ENCODE measurements at places on chromosomes 11 and 22.
A peak's percentile ranks its signal among the peaks of the same experiment; 100 is the strongest.

DNA sequence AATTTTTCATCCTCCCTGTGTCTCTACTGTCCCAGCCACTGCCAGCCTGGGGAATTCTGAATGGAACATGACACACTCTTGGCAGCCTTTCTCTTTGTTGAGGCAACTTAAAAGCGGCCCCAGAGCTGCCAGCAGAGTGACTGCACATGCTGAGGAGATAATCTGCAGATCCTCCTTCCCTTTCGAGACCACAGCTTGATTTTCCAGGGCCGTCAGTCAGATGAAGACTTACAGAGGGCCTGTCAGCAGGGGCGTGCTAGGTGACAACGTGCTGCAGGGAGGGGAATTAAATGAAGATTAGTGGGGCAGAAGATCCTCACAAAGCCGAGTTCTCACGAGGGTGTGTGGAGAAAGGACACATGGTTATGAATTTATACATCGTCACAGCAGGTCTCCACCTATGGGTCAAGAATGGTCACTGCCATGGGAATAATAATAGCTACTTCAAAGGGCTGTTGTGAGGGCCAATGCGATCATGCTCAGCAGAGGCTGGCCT lies 193.5 kb upstream of the PITPNB start:
- DNase-seq, result no peak

DNA sequence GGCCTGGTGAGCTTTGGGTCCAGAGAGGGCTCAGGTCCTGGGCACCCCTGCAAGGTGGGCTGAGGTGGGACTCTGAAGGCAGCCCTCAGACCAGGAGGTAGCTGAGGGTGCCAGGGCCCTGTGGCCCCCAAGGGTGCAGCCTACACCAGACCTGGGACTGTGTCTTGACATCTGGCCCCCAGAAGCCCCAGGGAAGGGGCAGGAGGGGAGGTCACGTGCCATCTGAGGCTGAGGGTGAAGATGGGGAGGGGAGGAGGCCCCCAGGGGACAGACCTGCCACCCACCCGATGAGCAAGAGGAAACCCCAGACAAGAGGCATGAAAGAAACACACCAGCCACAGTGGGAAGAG lies 520.2 kb downstream of the BRD1 start:
- no peak for DNase-seq

DNA sequence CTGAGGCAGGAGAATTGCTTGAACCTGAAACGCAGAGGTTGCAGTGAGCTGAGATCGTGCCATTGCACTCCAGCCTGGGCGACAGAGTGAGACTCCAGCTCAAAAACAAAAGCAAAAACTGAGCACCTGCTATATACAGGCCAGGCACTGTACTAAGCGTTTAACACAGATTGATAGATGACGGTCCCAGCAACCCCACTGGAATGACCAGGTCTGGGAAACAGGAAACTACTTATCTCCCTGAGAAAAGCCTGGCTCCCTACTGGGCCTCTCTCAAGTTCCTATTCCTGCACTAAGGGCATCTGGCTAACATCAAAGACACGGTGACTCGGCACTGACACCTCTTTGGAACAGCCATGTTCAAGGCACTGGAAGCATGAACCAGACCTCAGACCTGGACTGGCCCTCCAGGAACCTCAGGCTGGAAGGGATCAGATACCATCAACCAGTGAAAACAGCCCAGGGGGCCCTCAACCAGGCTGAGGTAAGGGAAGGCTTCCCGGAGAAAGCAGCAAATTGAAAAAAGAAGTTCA lies 16.6 kb downstream of the ARAP1 start:
- DNase-seq, result no peak

DNA sequence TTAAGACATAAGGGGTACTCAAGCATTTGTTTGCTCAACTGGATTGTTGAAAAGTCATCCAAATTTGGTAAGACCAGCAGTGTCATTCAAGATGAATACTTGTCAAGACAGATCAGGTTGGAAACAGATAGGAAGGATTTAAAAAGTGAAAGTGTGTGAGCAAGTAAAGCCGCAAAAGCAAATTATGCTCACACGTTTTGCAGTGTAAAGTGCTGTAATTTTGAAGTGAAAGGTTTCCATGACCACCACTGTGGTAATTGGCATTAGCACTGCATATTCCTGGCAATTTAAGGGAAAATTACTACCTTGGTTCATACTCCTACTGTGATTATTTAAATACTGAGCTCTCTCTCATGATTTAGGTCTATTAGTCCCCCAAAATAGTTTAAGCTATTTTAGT lies 704.1 kb upstream of the CCDC179 start:
- no peak for DNase-seq

DNA sequence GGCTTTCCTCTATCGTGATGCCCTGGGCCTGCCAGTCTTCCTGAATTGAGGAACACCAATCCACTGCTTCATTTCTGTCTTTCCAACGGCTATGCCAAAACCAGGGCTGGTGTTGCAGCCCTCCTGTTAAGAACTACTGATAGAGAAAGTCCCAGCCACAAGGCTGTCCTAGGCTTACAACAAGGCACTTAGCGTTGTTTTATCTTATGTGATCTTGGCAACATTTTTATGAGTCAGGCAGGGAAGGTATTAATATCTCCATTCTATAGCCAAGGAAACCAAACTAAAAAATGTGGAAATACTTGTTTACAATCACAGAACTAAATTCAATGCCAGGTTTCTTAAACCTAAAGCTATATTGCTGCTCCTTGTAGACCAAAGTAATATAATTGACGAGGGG lies 89.9 kb upstream of the AMOTL1 start:
- no peak for DNase-seq

GRCh38 chr11:69326622-69327219 lies 32.8 kb downstream of the MYEOV start:
- DNase-seq, result no peak

- DNase-seq, result no peak
These were observed 32.8 kb upstream of the LDLRAD3 start for GRCh38 chr11:35911013-35911412.

GRCh38 chr22:45142376-45142775 lies 21.3 kb upstream of the NUP50 start:
- no peak for DNase-seq

- no peak for DNase-seq
These were observed 61.3 kb upstream of the CHORDC1 start for GRCh38 chr11:90284171-90284570.

DNA sequence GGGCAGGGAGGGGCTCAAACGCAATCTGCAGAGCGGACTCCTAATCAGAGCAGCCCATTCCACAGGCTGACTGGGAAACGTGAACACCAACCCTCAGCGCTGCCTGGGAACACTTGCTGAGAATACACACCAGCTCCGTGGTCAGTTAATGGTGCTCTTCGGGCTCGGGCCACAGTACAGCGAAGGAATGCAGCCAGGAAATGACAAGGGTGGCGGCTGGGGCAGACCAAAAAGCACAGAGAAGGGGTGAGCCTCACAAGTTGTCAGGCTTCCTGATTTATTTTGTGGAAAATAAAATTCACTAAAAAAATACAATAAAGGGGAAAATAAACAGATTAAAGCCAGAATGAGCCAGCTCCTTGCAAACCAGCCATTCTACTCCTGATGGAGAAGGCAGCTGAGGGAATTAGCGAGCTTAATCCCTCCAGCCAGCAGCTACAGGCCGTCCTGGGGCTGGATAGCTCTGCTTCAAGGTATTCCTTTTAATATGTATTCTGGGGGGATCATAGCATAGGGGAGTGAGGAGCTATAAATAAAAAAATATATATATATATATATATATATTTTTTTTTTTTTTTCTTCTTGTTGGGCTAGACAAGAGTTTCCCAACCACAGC lies 165.5 kb upstream of the NTM start:
- no peak for DNase-seq

GRCh38 chr22:47630741-47631534 lies 868.5 kb downstream of the TBC1D22A start:
- no peak for DNase-seq

- no peak for DNase-seq
These were observed 10.2 kb downstream of the ROBO3 start for GRCh38 chr11:124875401-124875800.

- no peak for DNase-seq
These were observed 714.7 kb upstream of the TENM4 start for GRCh38 chr11:80155412-80156017.

DNA sequence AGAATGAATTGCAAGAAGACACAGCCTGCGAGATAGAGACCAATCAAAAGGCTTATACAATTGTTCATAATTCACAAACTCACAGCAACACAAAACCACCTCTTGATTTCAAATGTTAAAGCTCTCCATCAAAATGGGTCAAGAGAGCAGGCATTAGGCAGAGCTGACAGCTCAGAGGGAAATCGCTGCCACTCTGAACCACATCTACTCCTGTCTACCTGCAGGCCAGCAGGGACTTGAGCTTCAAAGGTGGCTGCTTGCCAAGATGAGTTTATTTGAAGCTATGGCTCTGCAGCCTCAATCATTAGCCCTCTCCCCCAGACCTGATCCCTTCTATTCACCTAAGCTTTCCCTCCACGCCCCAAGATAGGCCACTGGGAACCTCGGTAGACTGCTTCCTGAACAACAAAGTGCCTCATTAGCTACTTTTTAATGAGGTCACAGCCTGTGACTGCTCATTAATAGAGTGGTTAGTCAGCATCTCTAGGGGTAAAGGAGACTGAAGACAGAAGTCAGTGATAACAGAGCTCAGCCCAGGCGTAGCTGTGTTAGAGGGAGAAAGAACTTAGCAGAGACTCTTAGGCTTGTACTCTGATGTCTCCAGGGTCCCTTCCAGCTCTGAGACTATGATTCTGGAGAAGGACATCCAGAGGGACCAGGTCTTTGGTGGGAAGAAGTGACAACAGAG lies 21.2 kb upstream of the OR10A5 start:
- no peak for DNase-seq

- no peak for DNase-seq
These were observed 49.1 kb downstream of the COMMD9 start for GRCh38 chr11:36240173-36240572.

- DNase-seq, result no peak
These were observed 121.2 kb downstream of the ZNF280B start for GRCh38 chr22:22387386-22387736.

DNA sequence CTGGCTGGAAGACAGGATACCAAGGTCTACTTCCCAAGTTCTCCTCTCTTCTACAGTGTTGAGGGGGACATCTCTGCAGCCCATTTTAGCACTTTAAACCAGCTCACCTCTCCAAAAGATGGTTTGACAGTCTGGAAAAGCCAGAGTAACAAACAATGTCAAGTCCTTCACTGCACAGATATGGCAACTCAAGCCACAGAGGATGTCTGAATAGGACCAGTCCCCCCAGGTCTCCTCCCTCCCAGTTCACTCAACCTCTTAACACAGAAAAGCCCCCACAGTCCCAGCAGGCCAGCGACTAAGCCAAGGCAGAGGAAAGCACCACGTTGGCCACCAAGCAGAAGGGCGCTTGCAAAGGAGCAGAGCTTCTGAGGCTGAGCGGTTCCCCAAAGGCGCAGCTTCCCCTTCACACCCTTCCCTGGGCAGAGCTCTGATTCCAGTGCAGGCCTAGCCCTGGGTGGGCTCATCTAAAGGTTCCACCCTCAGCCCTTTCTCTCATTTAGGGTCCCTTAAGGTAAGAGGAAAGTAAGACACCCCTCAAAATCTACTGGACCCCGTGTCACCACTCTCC lies 62.7 kb downstream of the PAK1 start:
- no peak for DNase-seq

DNA sequence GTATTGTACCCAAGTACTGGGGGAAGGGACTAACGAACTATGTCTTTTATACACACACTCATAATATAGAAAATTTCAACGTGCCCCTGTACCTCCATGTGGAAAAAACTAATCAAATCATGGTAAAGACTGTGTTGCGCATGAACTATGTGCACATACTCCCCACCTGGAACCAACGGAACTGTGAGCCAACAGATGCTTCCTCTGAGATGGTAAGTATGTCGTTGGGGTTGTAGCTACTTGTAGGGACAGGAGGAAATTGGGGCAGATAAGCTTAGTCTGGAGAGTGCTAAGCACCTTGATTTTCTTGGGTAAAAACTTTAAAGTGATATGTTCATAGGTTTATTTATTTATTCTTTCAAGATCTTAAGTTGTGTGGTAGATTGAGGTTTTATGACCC lies 40.1 kb downstream of the GLYAT start:
- no peak for DNase-seq

GRCh38 chr22:48811885-48812284 lies 1015.8 kb downstream of the BRD1 start:
- no peak for DNase-seq

GRCh38 chr11:32894149-32894827 lies 1.7 kb downstream of the QSER1 start:
- DNase-seq, result peak; percentile 37

- no peak for DNase-seq
These were observed 37.7 kb downstream of the RTN3 start for GRCh38 chr11:63719001-63719400.

DNA sequence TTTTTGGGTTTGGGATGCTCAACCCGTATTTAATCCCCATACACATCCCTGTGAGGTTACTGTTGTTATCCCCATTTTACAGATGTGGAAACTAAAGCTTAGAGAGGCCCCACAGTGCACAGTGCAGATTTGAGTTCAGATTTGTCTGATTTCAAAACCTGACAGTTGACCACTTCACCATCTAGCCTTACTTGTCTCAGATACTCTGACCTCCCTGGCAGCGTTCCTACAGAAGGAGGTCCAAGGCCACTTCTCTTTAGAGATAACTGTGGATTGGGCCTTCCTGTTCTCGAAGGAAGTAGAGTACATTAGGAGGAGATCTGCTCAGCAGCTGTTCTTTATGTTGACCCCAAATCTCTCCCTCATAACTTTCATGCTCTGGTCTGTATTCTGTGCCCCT lies 46.7 kb upstream of the CTTN start:
- DNase-seq, result no peak

GRCh38 chr11:75223954-75224643 lies 16.5 kb upstream of the TPBGL start:
- no peak for DNase-seq

DNA sequence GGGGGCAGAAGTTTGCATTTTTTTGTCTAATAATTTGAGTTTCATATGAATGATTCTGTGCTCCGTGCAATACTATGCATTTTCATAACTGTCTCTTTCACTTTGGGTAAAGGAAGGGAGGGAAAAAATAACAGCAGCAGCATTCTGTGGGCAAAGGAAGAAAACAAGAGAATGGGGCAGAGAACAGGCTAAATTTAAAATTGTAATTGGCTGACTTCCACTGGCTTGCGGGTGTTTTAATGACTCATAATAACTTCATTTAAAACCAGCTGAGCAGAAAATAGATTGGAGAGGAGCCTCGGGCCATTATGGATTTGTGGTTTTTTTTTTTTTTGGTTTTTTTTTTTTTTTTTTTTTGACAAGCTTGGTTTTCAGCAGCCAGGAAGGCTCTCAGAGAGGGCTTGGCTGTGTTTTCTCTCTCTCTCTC lies 107.4 kb downstream of the ZBTB16 start:
- no peak for DNase-seq

- no peak for DNase-seq
These were observed 108.8 kb downstream of the TENM4 start for GRCh38 chr11:79332017-79332416.

GRCh38 chr11:62909107-62909894 lies 11.9 kb downstream of the CHRM1 start:
- DNase-seq, result no peak

DNA sequence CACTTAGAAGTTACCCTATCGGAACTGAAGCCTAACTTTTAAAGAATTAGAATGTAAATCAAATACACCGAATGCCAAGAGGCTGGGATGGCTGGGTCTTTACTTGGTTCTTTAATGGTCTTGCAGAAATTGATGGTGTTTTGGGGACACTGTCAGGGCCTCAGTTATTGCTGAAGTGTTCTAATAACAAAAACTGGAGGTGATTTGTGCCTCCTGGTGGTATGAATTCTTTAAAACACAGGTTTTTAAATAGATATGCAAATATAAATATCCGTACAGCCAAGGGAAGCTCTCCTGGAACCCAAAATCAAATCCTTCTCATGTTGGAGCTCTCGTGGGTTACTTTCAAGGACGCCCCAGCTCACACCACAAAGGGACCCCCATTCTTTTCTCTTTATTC lies 19.3 kb upstream of the TMPRSS5 start:
- no peak for DNase-seq

All from substantia nigra (tissue), 51 donors.